ENCODE measurements at places on chromosomes 5 and 9. TPM values are rescaled to one million over a fixed set of nuclear protein-coding genes. Genes with fewer than 3 reads are reported as not detected.

DNA sequence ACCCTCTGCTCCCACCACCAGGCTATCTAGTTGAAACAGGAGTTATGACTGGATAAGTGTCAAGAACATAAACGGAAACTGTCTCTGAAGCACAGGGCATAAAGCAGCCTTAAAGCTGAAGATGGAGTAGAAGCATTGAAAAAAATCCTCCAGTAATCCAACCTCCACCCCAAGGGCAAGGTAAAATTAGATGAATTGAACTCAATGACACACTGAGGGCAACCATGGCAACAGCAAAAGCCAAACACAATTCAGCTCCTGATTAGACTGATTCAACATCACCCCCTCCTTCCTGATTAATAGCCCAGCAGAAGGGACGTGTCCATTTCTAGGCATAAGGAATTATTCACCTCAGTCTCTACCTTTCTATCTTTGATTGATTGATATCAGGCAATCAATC, 183.2 kb upstream of the MAP3K1 start:
- DNase-seq: no peak

DNA sequence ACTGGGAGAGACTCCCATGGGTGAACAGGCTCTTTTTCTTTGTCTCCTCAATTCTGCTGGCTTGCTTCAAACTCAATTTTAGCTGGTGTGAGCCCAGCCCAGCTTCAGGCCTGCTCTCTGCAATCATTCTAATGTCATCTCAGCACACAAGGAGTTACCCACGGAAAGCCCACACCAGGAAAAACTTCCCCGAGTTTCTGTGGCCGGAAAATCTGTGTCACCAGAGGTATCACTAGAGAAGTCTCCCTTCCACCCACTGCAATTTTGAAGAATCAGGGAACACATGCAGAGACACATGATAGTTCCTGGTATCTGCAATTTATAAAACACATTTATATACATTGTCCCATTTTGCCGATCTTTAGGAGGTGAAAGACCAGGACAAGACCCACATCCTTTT, 13.5 kb upstream of the NDFIP1 start:
- DNase-seq: no peak

- DNase-seq: no peak
Observed at GRCh38 chr5:107979291-107979690, 308.6 kb upstream of the EFNA5 start.

DNA sequence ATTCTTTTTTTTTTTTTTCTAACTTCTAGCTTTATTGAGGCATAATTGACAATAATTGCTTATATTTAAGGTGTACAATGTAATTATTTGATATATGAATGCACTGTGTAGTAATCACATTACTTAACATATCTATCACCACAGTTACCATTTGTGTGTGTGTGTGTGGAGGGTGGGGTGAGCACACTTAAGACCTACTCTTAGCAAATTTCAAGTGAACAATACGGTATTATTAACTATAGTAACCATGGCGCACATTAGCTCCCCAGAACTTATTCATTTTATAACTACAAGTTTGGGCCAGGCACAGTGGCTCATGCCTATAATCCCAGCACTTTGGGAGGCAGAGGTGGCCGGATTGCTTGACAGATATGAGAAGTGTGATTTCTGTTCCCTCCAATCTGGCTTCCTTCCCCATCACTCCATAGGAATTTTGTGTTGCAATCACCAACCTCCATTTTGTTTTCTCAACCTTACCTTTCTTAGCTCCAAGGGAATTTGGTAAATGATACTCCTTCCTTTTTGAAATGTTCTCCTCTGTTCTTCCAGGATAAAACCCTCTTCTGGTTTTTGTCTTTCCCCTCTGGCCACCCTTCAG, 14.9 kb downstream of the TXN start:
- DNase-seq: no peak

- DNase-seq: no peak
Observed at GRCh38 chr5:56302027-56302426, 68.9 kb upstream of the ANKRD55 start.

DNA sequence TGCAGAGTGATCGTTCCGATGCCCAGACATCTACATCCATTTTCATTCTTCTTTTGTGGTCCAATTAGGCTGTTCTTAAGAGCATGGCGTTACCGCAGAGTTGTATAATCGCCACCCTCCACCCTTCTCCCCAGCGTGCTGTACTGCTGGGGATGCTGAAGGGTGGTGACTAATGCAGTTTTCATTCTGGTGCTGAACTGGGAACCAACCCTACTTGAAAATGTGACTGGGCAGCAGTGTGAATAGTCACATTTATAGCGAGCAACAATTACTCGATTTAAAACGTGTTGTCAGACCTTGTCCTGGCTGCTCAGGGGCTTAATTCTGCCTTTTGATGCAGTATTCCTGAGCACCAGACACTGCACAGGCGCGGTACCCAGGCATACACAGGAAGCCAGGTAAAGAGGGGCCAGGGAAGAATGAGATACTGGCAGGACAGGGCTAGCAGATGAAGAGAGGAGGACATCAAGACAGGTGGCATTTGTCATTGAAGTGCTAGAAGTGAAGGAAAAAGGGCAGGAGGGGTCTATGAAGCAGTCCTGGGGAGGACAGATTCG, 719 bp upstream of the ISCA1 start:
- no peak for DNase-seq

GRCh38 chr5:38782180-38782835, 63.5 kb upstream of the OSMR start:
- DNase-seq: no peak

DNA sequence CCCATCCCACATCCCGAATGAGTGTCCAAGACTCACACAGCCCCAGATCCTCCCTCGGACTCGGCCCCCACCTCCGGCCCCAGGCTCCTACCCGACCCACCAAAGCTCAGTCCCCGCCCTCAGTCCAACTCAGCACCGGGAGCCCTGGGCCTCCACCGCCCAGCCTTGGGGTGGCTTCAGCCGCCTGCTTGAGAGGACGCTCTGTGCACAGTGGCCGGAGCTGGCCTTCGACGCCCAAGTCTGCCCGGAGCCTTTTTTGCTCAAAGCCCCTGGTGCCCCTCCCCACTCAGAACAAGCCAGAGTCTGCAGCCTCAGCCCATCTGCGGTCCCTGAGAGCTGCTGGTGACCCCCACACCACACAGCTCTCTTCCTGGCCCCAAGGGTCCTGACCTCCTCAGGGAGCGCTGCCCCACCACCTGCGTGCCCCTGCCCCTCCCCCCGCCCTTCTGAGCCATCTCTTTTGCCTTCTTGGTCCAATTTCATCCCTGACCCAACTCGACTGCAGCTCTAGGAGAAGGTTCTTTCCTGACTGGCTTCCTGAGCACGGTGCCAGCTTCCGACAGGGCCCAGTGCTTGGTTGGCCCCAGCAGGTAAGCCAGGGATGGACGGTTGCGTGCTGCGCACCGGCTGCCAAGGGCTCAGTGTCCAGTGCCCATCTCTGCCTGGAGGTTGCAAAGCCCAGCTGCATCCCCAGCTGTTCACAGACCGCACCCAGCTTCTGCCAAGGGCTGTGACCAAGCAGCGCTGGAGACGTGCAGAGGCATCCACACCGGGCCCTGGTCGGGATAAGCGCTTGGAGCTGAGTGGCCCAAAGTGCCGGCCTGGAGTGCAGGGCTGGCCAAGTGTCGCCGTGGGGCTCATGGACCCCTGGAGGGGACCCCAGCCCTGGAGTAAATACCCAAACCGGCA, 27.7 kb upstream of the NSMF start:
- DNase-seq: no peak

DNA sequence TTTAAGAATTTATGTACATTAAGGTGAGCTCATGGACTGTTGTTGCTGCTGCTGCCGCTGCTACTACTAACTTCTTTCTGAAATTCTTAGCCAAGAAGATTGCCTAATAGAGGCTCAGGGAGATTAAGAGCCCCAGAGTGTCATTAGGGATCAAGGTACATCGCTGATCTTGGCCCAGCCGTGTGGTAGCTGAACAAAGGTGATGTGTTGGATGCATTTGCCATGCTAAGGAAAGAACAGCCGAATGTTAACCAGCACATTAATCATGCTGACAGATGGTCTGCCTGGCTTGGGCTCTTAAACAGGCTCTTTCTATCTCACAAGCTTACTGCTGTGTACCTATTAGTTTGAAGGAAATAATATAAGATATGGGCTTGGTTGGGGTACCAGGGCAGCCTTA, 137.1 kb downstream of the KCTD16 start:
- DNase-seq: no peak

GRCh38 chr5:542319-543311, 18.4 kb upstream of the SLC9A3 start:
- no peak for DNase-seq

GRCh38 chr5:19802686-19803085, 185.3 kb downstream of the CDH18 start:
- DNase-seq: no peak

DNA sequence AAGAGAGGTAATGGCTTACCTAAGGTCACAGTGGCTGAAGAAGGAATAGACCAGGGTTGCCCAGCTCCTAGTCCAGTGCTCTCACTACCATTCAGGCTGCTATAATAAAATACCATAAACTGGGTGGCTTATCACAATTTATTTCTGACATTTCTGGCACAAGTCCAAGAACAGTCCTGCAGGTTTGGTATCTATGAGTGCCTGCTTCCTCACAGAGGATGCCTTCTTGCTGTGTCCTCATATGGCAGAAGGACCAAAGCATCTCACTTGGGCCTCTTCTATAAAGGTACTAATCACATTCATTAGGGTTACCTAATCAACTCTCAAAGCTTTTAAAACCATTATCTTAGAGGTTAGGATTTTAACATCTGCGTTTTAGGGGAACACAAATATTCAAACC, 17.2 kb downstream of the STARD4 start:
- no peak for DNase-seq

DNA sequence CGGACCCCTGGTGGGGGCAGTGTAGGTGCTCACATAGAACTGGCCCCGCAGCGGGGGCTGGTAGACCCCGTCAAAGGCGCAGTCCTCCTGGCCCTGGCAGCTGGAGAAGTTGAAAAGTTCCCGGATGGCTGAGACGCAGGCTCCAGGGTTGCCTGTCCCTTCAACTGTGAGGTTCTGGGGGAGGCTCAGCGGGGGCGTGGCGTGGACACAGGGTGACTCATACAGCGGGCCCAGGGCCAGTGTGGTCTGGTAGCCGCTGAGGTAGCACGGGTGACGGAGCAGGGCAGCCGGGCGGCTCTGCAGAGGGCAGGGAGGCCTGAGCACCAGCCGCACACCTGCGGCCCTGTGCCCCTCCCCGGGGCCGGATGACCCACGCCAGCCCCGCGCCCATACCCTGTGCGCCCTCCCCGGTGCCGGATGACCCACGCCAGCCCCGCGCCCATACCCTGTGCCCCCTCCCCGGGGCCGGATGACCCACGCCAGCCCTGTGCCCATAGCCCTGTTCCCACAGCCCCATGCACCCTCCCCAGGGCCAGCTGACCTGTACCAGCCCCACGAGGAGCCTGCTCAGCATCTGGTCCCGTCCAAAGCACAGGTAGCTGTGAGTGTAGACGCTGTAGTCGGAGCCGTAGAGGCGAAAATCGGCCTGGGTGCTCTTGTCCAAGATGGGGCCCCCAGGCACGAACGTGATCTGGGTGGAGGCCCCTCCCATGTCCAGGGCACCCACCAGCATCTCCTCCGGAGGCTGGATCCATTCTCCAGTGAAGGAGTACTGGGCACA, 5.0 kb downstream of the ENTPD8 start:
- peak; percentile 50 for DNase-seq

- peak; percentile 70 for DNase-seq
Observed at GRCh38 chr5:157855404-157855994, 3.4 kb downstream of the CLINT1 start.

DNA sequence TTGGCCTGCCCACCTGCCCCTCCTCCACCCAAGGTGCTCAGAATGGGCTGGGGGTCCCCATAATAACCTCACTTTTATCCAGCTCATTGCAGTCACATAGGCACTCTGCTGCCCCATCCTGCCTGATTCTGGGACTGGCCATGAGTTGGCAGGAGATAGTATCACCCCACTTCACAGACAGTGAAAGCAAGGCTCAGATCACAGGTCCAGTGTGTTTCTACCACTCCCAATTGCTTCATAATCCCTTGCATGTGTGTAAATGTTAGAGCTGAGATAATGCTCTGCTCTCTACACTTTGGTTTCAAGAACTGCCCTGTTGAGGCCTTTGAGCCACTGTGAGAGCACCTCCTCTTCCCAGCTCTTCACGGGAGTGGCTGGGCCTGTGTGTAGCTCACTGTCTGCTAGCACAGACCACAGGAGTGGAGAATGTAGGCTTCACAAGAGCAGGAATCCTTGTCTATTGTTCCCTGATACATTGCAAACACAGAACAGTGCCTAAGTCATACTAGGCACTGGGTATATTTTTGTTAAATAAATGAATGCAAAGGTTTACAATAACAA, 8.4 kb downstream of the PCYOX1L start:
- no peak for DNase-seq

- no peak for DNase-seq
Observed at GRCh38 chr9:4980086-4980727, 4.9 kb upstream of the JAK2 start.

DNA sequence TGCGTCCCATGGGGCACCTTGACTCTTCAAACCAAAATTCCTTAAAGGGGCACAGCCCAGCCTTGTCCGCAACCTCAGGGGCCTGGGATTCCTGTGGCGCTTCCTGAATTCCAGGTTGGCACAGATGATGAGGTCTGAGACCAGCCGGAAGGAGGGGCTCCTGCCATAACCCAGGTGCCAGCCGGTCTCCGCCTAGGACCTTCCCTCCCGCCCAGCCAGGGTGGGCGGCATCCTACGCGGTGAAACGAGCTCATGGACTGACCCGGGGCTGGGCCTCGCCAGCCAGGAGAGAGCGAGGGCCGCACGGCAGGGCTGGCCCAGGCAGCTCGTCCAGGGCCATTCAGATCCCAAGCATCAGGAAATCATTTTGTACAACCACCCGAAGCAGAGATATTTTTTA, 23.0 kb downstream of the AMBP start:
- DNase-seq: no peak

- no peak for DNase-seq
Observed at GRCh38 chr5:163869581-163869980, 364.2 kb downstream of the MAT2B start.

DNA sequence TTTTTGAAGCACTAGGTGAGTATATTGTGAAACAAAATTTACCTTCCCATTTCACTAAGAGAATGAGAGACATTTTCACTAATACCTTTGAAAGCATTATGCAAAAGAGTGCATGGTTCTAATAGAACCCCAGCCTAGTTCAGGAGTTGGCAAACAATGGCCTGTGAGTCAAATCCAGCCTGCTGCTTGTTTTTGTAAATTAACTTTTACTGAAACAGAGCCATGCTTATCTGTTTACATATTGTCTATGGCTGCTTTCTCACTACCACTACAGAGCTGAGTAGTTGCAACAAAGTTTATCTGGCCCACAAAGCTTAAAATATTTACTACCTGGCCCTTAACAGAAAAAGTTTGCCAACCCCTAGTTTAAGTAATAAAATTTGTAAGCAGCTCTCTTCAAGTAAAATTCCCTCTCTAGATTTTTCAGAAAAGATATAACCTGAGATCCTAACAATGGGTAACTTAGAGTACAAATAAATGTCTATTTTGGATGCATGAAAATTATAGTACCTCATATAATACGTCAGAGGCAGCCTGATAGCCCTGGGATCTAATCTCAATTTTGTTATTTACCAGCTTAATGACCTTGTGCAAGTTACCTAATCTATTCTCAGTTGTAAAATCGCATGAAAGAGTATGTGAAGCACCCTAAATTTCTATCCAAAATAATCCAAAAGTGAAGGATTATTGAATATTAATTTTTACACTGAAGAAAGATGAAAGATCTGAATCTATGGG, 50.7 kb upstream of the ARL15 start:
- DNase-seq: no peak

Gene C5orf52
- not detected for total RNA-seq

Gene PCDHB11
- 0.81 TPM for total RNA-seq

Gene FCN1
- total RNA-seq: 1.5 TPM

Gene ACOT12
- total RNA-seq: not detected

Gene MZB1
- total RNA-seq: 0.89 TPM

Gene PPP2R2B
- 1.8 TPM for total RNA-seq

Gene ACTL7B
- not detected for total RNA-seq

Measured in heart right ventricle (tissue), 16 donors.